ENCODE measurements at places on chromosomes 16 and 17.

DNA sequence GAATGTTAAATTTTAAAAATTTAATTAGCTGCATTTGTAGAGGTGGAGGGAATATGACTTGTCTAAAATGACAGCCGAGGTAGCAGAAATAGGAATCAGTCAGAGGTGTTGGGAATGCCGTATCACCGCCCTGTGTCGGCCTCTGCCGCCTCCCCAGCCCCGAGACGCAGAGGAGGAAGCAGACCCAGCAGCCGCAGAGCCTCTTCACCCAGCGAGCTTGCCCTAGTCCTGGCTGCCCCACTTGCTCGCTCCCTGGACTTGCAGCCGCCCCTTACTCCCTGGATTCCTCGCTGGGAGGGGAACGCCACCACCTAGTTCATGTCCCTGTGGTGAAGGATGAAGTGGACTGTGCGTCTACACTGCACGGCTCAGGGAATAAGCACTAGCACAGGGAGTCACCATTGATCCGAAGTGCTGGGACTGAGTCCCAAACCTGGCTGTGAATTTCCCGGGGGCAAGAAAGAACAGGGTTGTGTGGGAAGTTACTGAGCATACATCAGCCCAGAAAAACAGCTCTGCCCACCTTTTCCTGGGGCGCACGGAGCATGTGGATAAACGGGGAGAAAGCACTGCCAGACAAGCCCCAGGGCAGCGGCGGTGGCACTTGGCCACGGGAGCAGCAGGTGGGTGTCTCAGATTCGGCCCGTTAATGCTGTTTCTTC is 76.8 kb downstream of the RPTOR start:
- DNase-seq: no peak

- peak; percentile 48 for DNase-seq
Observed at GRCh38 chr16:71542377-71542776, 16.2 kb downstream of the CHST4 start.

DNA sequence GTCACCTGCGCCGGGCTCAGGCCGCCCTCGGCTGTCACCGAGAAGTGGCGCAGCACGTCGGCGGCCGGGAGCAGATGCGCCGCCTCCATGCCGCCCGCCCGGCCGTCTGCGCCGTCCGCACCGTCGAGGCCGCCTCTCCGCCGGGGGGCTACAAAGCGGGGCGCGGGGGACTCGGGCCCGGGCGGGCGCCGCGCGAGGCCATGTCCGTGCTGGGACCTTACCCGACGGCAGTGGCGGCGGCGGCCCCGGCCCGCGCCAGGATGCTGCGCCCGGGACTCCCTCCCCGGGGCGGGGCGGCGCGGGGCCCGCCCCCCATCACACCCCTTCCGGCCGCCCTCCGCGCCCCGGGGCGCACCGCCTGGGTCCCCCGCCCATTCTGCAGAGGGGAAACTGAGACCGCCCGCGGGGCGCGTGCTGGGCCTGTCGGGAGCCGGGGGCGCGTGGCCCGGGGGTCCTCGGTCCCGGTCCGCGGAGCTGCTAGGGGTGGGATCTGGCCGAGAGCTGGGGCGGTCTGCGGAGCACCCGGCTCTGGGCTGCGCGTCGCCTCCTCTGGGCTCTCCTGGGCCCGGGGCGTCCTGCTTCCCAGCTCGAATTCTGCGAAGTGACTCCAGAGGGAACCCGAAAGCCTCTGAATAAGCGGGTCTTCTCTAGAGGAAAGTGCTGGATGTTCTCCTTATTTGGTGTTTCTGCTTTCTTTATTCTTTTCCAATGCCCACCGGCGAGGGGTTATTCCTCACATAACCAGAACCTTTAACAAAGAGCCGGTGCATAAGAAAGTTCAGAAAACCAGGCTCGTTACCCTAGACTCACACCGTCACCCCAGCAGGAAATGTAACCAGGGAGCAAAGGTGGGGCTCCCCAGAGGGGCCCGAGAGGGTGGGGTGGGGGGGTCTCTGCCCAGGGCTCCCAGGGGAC is at the start of gene ATP2A3:
Gene ATP2A3, minus strand, starts transcription at position 235 of the 915 bp plus-strand sequence. Its CDS starts 146 bp downstream, at position 89.
- DNase-seq: peak; percentile 48

DNA sequence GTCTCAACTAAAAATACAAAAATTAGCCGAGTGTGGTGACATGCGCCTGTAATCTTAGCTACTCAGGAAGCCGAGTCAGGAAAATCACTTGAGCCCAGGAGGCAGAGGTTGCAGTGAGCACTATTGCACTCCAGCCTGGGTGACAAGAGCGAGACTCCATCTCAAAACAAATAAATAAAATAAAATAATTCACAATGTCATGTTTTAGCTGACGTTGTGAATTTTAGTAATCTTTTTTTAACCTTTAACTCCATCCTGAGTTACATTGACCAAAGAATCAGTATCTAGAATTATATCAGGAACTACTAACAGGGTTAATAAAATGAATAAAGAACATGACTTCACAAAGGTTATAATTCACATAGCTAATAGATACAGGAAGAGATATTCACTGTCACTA is 5.9 kb downstream of the RBL2 start:
- no peak for DNase-seq

DNA sequence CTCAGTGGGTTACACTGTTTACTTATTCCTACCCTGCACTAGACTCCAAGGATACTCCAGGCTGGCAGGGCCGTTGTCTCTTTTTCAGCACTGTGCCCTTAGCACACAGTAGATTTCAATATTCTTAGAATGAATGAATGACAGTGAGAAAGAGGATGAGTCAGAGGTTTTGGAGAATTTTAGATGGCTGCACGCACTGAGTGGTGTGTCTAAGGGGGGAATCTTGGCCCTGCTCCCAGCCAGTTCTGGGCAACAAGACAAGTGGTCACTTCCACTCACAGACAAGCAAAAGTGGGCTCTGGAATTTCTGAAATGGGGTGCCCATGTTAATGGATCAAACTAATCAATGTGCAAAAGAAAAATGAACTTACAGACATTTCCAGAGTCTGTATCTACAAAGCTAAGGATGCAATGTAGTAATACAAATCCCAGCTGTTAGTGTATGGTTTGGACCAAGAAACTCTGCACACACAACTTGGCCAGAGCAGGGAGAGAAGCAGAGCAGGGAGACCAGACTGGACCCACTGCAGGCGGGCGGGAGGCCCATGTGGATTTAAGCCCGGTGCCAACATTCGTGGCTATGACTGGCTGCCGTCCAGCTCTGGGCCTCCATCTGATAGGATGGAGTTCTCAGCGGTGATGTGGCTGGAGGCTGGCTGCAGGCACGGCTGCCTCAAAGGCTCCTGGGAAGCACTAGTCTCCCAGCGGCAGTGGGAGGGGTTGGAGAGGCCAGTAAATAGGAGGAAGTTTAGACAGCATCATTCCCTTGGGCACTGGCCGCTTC is 95.6 kb upstream of the CDYL2 start:
- DNase-seq: no peak

DNA sequence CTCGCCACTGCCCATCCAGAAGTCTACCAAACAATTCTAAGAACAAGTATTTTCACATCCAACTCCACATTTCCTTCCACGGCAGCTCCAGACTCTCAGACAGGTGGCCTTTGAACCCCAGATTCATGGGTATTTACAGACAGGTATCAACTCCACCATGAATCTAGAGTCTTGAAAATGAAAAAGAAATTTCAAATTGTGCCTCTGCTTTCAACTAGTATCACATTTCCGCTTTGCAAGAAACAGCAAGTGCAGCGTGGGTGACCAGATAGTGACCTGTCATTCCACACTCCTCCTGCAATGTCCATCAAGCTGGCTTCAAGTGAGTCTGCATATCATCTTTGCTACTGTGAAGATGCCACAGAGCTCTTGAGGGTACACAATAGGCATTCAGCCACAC is 232.4 kb upstream of the RPL38 start:
- no peak for DNase-seq

GRCh38 chr17:81470944-81471817 is 41.4 kb downstream of the ACTG1 start:
- DNase-seq: no peak

Measured in effector memory CD8-positive, alpha-beta T cell (primary cell).